ENCODE measurements at places on chromosomes 6 and 20. TPM values are rescaled to one million over a fixed set of nuclear protein-coding genes. Genes with fewer than 3 reads are reported as not detected.

Gene ADGRG6
- total RNA-seq = 8.2 TPM

Gene TREM1
- total RNA-seq = not detected

Gene HLA-C
- total RNA-seq = 373 TPM

DNA sequence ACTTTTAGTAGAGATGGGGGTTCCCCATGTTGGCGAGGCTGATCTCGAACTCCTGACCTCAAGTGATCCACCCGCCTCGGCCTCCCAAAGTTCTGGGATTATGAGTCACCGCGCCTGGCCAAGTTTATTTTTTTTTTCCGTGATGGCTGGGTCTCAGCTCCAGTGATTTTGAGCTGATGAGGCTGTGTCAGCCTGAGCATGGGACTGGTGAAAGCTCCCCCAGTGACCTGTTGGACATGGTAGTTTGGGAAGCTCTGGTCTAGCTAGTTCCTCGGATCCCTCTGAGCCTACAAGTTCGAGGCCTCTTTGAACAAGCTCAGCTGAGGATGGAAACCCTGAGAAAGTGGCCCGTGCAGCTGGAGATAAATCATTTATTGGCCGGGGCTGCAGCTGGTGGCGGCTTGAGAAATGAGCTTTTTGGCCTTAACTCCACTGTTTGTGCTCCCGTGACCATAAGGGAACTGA lies 126.8 kb downstream of the SNX5 start:
- peak; percentile 83 for DNase-seq

- no peak for DNase-seq
Measured at GRCh38 chr6:108714766-108715414, 133.3 kb upstream of the ARMC2 start.

DNA sequence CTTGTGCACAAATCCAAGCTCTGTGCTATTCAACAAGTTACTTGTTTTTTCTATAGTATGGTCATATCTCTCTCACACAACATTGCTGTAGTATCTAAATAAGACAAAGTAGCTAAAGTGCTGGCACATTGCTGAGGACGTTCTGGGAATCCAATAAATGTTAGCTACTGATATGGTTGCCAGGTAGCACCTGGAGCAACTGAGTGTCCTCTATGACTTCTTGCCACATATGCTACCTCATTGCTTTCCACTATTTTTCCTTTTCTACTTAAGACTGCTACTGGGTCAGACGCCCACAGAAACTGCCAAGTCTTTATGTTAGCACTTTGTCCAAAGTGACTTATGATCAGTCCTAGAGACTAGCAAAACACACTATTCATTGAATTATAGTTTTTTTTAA lies 85.3 kb downstream of the SYCP2 start:
- no peak for DNase-seq

DNA sequence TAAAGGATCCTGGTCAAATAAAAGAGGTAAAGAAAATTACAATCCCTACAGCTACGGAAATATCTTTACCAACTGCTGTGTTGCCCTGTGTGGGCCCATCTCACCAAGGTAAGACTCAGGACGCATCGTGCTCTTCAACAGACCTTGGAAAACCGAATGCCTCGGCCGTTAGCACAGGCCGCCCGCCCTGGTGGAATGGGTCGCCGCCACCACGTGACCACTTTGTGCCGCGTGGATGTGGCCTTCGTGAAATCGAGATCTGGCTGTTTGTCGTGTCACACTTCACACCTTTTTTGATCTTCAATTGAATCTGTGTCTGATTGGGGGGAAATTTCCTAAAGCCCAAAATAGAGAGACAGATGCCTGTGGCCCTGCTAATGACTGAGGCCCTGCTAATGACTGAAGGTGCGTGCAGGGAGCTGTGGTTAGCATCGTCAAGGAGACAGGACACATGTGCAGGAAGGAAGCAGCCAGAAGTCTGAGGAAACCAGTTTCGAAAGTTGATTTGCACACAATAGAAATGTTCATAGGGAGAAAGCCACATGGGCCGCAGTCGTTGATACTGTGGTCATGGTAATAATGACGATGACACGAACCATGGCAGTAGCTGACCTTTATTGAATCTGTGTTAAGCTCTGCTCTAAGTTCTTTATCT lies 175.7 kb upstream of the SNX9 start:
- peak; percentile 38 for DNase-seq

GRCh38 chr20:45911486-45912343 lies at the start of gene PLTP:
Gene PLTP (minus strand): TSS chr20:45912155. CDS start chr20:45911452, 703 bp downstream.
- DNase-seq = peak; percentile 58

DNA sequence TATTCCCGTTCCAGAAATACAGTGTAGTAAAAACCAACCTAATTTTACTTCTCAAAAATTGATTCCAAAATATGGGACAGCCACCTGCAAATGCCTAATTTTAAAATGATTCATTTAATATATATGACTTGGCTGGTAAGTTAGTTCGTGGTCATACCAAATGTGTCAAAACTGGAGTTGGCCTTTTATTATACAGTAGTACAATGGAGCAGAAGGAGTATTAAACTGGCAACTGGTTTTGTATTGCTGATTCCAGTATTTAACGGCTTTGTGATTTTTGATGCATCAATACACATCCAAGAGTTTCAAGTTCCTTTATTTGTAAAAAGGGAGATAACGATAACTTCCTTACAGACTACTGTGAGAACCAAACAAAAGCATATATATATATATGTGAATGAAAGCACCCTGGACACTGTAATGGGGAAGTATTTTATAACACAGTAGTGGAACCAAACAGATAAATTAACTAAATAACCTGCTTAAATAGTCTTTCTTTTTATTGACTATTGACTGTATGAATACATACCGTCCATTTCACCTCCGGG lies 24.8 kb downstream of the SAMHD1 start:
- no peak for DNase-seq

- DNase-seq = no peak
Measured at GRCh38 chr6:113526995-113527394, 330.1 kb upstream of the MARCKS start.

Measured in stomach (tissue), 19 donors.